Epithelial cell of proximal tubule (primary cell): ENCODE measurements at places on chromosomes 7 and 10. TPM values are rescaled to one million over a fixed set of nuclear protein-coding genes. Genes with fewer than 3 reads are reported as not detected.

DNA sequence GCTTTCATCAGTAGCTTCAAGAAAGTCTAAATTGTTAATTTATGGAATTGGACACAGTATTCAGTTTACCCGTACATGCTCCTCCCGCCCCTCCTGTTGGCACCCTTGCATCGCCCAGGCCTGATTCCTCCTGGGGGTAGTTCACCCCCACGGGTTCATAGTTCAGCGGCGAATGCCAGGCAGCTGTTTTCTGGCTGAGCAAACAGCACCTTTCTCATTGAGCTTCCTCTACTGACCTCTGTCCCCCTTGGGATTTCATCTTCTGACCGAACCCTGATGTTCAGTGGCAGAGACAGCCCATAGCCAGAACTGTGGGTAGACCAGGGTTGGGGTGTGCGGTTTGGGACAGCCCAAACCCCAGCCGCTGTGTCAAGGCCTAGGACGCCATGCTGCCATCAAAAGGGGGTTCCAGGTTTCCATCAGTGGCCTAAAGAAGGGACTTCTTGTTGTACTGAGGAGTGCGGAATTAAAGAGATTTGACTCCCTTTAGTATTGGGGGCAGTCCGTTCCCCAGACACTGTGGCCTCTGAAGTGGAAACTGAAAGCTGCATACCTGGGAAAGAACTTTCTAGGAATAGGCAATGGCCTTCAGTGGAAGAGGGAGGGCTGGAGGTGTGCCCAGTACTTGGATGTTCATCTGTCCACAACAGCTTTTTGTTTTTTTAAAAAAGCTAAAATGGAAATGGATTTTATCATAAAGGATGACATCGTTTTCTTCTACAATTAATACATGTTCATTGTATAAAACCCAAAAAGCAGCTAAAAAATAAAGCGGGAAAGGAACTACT is 19.0 kb downstream of the MDH2 start:
- DNase-seq: no peak

DNA sequence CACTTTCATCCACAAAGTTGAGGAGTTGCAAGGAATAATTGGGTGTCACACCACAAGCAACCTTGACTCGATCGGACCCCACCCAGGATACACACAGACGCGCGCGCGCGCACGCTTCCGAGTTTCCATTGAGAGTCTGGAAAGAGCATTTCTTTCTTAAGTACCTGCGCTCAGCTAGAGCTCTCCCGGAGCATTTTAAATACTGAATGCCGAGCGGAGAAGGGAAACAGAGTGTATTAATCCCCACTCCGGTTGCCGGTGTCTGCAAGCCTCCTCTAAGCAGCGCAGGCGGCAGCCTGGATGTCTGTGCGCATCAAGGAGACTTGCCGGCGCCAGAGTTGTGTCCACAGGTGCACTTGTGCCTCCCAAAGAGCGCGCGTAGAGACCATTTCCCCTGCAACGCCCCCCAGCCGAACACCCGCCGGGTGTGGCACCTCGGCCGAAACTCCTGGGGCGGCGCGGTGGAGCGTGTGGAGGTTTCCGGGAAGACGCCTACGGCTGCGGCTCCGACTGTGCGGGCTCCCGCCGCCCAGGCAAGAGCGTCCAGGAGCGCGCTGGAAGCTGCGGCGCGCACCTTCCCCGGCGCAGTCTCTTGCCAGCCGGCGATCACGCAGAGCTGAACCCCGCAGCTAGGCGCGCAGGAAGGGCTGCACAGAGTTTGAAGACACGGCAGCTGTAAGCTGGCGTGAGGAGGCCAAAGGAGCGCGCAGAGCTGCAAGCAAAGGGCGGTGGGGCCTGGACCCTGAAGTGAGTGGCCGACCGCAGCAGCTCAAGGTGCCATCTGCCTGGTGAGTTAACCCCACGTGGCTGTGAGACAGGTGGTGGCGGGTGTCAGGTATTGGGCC is 1.1 kb upstream of the FEZF1 start:
- DNase-seq: no peak

- no peak for DNase-seq
Measured at GRCh38 chr7:114527589-114527988, 113.0 kb downstream of the FOXP2 start.

- DNase-seq: no peak
Measured at GRCh38 chr10:101402711-101403110, 48.7 kb downstream of the BTRC start.

DNA sequence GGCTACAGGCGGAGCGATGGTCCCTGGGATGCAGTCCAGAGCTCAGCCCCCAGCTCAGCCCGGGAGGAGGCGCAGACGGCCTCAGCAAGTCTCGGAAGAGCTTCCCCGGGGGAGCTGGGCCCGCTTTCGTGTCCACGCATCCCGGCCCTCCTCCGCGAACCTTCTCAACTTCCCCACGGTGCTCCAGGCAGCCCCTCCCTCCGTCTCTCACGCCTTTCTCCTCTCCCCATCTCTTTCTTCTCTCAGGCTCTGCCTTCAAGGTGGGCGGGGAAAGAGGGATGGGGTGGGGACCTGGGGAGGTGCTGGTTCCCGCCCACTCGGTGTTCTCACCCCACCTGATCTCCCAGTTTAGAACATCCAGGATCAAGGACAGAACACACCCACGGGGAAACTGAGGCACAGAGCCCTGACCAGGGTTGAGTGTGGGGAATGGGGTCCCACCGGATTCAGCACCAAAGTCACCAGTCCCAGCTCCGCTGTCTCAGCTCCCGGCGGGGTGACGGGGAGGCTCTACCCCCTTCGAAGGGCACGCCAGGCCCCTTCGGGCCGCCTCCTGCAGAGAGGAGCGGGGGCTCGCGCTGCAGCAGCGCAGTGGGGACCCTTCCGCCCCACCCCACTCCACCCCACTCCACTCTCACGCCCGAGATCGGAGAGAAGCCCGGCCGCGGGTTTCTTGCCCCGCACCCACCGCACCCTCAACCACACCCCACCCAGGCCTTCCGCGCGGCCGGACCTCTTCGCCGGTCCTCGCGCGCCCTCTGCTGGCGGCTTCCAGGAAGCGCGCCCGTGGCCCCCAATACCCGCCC is 18.2 kb downstream of the POLL start:
- no peak for DNase-seq

DNA sequence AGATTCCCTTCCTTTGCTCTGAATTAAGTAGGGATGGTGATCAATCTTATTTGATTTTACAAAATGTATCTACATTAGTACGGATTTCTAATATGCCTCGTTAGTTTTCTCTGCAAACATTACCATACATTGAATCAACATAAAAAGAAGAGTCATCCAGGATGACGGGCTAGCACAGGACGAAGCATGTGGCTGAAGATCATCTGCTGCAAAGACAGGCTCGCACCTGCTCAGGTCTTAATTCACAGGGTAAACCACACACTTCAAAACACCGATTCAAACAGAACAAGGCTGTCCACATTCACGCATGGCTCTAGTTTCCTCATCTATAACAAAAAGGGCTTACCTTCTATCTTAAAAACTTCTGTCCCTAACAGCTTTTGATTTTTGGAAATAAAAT is 323.0 kb downstream of the PARD3 start:
- DNase-seq: no peak

- DNase-seq: no peak
Measured at GRCh38 chr7:98500764-98501163, 99.9 kb upstream of the BAIAP2L1 start.

- no peak for DNase-seq
Measured at GRCh38 chr7:98913612-98914011, 35.3 kb downstream of the TRRAP start.

GRCh38 chr10:122072491-122072890 is 83.5 kb downstream of the TACC2 start:
- no peak for DNase-seq

DNA sequence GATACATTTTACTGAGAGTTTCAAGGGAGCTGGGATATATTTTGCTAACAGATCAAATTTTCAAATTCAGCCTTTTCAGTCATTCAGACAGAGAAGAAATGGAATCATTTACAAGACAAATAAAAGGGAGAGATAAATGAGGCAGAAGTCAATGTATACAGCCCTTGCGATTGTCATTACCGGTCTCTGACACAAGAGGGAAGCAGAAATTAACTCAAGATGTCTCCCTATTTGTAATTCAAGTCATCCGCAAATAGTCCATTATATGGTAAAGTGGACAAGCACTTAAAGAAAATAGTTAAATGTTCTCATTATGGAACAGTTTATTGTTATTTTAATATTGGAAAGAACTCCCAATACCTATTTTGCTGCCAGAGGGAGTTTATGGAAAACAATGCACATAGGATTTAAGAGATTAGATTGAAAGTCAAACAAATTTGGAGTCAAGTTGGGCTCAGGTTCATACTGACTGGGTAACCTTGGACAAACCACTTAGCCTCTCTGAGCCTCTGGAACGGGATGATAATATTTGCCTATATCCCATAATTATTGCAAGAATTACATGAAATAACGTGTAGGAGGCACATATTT is 89.3 kb upstream of the PRKCQ start:
- peak; percentile 20 for DNase-seq

- no peak for DNase-seq
Measured at GRCh38 chr7:7720750-7721621, 2.6 kb upstream of the RPA3 start.

GRCh38 chr7:70346844-70347462 is 748.7 kb downstream of the AUTS2 start:
- no peak for DNase-seq

GRCh38 chr7:28293527-28293835 is 112.9 kb upstream of the JAZF1 start:
- no peak for DNase-seq

Gene PAPOLB
- 0.07 TPM in 1 of 2 replicates, not detected in the other for total RNA-seq

Gene CLDN15
- total RNA-seq: 1.9 and 3.3 TPM in 2 replicates

Gene EN2
- total RNA-seq: not detected in 2 replicates

Gene ABHD11
- 52.1 and 53.6 TPM in 2 replicates for total RNA-seq

Gene DPP6
- 1.2 TPM in 1 of 2 replicates, not detected in the other for total RNA-seq
